Stimulated activated CD4-positive, alpha-beta T cell treated with anti-CD3 and anti-CD28 coated beads, Interleukin-12 subunit alpha, Interleukin-12 subunit beta, amount 100 ng/mL, for 48 hours (primary cell): ENCODE measurements at places on chromosomes 7 and 10.

DNA sequence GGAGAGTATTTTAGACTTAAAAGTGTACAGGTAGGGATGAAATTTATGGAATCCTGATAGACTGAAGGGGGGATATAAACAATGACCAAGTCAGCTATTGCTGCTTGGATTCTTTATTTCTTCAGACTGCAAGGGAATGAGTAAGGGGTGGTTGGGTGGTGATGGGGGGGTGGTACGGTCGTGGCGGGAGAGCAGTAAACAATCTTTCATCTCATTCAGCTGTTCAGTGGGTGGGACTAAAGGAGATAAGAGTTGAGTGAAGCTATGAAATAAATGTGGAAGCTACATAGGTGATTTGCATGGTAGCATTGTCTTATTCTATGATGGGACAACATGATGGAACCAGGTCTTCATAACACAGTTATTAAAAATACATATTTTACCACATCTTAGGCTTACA lies 1.8 kb downstream of the SEPTIN7 start:
- peak; percentile 16 for DNase-seq

DNA sequence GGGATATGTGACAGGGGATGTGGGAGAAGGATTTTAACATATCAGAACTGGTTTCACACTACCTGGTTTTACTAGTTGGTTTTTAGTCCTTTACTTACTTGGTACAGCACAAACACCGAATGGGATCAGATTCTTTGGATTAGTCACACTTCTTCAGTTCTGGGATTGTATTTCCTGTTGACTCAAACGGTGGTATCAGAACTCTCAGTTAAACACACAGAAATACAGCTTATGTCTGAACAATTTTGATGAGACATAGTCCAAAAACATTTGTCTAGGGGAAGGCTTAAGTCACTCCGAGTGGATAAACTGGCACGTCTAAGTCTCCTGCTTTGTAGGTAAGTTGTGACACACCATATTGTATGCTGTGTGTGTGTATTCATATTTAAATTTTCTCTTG lies 480.5 kb downstream of the PHTF2 start:
- DNase-seq: no peak

DNA sequence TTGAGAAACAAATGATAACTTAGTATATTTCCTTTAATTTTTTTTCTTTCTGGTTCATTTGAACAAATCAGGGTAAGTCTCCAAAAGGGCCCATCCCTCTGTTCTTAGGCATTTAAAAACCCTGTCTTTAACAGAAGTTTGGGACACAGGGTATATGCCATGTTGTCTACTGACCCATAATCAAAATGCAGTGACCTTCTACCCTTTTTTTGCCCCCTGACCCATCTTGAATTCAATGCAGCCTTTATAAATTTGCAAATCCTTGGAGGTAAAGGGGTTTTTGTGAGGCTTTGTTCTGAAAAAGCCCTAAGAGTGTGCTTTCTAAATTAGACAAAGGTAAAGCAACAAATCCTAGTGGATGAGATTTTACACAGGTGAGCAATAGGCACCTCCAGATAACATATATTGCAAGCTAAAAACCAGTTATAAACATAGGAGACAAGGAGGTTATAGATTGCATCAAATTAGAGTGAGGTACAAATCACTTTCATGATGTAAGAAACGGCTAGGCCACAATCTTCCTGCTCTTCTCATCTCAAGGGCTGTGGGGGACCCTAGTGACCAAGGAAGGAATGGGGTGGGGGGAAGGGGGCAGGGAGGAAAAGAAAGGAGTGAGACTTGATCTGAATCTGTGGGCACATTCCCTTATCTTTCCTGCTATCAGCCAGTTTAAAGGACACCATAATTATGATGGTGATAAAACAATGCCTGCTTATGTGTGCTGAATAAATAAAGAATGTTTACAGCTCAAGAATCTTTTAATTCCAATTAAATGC lies 2.7 kb downstream of the SKIDA1 start:
- DNase-seq: no peak

DNA sequence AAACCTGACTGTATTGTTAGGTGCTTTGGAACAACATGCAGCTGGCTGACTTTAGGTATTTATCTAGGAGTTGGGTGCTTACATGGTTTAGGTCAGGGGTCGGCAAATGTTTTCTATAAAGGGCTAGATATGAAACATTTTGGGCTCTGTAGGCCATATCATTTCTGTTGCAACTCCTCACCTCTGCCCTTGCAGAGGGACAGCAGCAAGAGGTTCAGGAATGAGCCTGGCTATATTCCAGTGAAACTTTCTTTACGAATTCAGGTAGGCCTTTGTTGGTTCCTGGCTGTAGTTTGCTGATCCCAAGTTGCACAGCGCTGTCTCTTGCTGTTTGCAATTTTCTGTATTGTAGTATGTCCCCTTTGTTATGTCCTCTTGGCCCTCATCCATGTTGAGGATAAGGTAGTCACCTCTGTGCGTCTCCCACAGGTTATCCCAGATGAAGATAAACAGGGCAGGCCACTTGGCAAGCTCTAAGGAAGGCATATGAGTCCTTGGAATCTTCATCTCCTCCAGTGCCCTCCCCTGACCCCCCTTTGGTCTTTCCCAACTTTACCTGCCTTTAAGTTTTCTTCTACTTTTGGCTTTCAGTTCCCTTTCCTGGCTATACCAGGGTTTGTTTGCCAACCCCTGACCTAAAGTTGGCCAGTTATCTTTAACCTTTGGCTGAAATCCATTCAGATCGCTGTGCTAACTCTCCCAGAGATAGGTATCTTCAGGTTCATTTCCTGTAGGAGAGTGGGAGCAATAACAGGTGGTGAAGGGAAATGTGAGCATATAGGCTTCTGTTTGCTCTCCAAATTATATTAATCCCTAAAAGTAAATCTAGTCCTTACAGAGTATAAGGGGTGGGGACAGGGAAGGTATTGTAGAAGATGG lies 36.1 kb downstream of the SGPL1 start:
- no peak for DNase-seq

DNA sequence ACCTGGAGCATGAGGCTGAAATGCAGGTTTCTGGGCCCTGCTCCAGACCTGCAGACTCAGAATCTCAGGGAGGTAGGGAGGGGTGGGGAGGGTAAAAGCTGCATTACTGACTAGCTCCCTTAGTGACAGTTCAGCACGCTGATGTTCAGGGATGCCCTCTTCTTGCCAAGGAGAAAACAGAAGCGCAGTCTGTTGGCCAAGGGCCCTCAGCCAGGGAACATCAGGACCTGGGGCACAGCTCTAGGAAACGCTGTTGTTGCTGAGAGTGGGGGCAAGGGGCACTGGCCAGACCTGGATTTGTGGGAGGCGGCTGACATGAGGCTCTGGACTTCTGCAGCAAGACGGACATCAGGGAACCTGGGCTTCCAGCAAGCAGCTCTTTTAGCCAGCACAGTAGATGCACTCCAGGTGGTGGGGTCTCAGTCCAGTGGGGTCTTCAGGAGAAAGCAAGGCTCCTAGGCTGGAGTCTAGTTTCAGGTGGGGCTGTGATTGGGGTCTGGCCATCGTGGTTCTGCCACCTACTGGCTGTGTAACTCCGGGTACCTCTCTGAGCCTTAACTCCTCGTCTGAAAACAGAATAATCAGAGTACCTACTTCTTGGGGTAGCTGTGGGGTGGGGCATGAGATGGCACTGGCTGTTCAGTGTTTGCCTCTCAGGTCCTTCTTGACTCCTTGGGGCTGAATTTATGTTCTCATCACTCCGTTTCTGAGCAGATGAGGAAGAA lies 72.9 kb upstream of the PRLHR start:
- DNase-seq: no peak

- no peak for DNase-seq
Measured at GRCh38 chr7:6618621-6619020, 3.2 kb downstream of the ZNF853 start.

- DNase-seq: no peak
Measured at GRCh38 chr10:5546891-5547680, 22.3 kb downstream of the CALML3 start.

- DNase-seq: no peak
Measured at GRCh38 chr10:79050896-79051555, 17.7 kb upstream of the ZMIZ1 start.

- no peak for DNase-seq
Measured at GRCh38 chr7:123355576-123356190, 155.9 kb upstream of the SLC13A1 start.

GRCh38 chr7:17150018-17150417 lies 148.4 kb upstream of the AHR start:
- no peak for DNase-seq

- DNase-seq: no peak
Measured at GRCh38 chr10:7605565-7606295, 61.0 kb downstream of the ITIH5 start.

DNA sequence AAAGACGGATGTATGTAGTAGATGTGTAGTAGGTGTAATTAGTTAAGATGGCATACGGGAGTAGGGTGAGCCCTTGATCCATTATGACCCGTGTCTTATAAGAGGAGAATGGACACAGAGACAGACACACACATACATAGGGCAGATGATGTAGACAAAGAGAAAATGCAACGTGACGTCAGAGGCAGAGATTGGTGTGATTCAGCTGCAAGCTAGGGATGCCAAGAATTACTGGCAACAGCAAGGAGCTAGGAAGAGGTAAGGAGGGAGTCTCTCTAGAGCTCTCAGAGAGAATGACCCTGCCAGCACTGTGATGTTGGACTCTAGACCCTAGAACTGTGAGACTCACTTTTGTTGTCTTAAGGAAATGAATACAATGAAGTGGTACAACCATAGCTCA lies 247.0 kb upstream of the HABP2 start:
- DNase-seq: no peak

GRCh38 chr7:42494199-42494710 lies 257.2 kb upstream of the GLI3 start:
- no peak for DNase-seq

- no peak for DNase-seq
Measured at GRCh38 chr10:72315054-72315453, 39.7 kb downstream of the DNAJB12 start.

DNA sequence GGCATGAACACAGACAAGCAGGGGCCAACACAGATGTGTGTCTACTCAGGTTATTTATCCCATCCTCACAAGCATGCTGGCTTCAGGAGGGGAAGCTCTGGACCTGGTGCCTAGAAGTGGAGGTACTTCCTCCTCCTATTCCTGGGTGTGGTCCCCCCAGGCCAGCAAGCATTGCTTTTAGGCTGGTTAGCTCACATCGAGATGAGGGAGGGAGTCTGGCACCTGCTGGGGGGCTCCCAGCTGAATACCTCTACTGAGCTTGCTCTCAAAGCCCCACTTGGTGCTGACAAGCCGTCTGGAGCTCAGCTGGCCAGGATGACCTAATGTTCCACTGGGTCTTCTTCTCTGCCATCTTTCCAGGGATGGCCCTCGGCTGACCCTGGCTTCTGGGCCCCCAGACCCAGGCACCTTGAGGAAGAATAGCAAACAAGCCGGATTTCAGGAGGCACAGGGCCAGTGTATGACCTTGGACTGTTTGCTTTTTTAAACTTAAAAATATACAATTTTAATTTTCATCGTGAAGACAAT lies 26.8 kb downstream of the FAM241B start:
- no peak for DNase-seq

DNA sequence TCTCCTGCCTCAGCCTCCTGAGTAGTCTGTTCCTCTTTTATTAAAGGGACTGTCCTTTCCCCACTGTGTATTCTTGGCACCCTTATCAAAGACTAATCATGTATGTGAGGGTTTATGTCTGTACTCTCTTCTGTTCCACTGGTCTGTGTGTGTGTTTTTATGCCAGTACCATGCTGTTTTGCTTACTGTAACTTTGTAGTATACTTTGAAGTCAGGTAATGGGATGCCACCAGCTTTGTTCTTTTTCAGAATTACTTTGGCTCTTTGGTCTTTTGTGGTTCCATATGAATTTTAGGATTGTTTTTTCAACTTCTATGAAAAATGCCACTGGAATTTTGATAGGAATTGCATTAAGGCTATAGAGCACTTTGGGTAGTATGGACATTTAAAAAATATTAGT lies 14.1 kb upstream of the AMZ1 start:
- no peak for DNase-seq

DNA sequence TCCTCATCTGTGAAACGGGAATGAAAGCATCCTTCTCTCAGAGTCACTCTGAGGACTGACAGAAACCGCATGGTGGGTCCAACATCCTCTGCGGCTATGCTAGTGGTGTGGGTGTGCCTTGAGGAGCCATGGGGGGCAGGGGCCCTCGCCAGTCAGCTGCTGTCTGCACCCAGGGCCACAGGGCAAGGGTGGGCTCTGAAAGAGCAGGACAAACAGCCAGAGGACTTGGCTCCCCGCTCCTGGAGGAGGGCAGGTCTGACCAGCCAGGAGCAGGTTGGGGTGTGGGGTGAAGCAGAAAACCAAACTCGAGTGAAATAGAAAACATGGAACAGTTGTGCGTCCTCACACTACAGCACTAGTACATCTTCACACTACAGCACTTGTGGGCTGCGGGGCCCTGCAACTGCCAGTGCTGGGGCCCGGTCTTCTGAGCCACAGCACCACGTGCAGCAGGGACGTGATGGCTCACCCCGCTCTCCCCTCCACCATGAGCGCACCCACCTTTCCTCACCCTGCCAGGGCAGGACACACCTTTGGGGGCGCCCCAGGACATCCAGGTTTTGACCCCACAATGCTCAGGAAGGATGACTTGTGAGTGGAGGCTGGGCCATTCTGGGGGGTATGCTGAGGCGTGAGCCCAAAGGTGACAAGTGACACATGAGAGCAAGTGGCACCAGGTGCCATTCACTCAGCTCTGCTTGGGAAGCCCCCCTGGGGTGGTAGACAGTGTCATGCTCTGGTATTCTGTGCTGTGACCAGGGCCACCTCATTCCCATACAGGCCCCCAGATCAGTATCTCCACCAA lies 96.1 kb upstream of the RET start:
- no peak for DNase-seq
